ENCODE measurements at places on chromosomes 4 and X.

DNA sequence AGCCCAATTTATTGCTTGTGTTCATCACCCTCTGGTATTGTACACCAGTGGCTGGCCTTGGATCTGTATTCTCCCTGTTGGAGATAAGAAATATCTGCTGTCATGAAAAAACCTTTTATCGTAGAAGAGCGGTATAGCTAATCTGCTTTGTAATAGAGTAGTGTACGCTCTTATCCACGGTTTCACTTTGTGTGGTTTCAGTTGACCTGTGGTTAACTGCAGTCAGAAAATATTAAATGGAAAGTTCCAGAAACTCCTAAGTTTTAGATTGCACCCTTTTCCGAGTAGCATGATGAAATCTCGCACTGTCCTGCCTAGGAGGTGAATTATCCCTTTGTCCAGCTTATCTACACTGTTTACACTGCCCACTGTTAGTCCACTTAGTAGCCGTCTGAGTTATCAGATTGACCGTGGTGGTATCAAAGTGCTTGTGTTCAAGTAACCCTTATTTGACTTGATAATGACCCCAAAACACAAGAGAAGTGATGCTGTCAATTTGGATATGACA, 42.4 kb downstream of the KDM6A start:
- DNase-seq = no peak

DNA sequence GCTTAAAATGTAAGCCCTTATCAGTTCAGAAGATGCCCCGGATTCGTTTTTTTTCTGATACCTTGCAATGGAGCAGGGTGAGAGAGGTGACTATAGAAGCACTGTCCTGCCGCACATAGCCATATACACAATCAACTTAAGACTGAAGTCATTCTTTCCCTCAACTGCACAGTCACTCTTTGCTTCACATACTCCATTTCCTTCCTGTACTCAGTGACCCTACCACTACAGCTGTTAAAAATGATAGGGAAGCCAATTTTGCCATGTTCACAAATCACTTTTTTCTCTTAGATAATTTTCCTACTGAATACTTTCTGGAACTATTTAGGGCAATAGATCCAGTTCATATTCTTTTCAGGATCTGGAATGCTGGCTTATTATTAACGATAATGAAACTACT, 300.0 kb downstream of the ANK2 start:
- DNase-seq = no peak

DNA sequence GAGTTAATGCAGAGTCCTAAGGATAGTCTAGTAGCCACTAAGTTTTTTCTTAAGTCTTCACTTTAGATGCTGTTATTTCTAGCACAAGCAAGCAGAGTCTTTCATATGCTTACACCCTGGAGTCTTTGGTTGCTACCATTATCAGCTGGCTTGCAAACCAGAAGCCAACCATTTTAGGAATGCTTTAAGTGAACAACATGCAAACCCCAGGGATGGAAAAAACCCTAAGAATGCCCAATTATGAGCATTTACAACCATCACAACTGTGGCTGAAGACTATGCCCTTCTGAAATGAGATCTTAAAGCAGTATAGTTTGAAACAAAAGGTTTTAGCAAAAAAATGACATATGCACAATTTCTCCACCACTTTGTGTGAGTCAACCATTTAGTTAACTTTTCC, 6.6 kb downstream of the MID1IP1 start:
- no peak for DNase-seq

DNA sequence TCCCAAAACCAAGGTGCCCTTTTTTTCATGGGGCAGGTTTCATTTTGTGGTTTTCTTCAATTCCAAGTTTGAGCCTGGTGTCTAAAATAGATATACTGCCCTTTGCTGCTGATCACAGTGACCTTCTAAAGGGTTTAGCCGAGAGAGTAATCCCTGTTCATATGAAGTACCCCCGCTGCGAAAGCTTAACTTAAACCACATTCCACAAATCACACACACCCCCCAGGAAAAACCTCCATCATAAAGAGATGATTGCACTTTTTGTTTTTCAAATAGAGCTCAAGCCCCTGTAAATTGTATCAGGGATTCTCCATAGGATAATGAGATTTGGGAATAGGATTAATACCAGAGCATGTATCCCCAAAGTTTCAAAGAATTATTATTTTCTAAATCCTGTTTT, 90.8 kb downstream of the USP46 start:
- DNase-seq = no peak

- no peak for DNase-seq
Observed at GRCh38 chr4:166680796-166681195, 553.5 kb downstream of the SPOCK3 start.

- DNase-seq = no peak
Observed at GRCh38 chr4:14934704-14935390, 67.4 kb upstream of the CPEB2 start.

DNA sequence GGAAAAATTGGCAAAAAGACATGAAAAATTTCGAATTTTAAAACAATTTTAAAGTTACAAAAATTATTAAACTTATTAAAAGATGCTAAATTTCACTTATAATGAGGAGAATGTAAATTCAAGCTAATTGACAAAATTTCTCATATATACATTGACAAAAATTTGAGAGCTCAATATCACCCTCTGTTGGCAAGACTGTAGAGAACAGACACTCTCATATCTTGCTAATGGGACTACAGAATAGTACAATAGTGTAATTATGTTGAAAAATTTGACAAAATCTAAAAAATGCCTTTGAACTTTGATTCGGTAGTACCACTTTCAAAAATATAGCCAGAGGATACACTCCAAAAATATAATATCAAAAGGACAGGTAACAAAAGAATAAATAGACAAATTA, 29.8 kb downstream of the DCAF8L2 start:
- no peak for DNase-seq

- no peak for DNase-seq
Observed at GRCh38 chr4:38979081-38979480, 53.1 kb downstream of the TMEM156 start.

DNA sequence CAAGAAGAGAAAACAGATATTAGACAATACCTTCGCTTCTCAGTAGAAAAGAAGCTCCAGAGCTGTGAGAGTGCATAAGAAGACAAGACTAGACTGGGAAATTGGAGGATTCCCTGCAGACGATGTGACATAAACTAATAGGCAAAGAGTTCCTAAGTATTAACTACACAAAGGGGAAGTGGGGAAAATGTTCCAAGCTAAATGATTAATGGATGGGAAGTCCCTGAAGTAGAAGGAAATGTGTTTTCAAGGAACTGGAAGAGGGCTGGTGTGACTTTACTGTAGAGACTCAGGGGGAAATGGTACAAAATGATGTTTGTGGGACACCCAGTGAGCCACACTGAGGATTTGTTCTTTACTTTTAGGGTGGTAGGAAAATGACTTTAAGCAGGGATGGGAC, 69.7 kb upstream of the DCLK2 start:
- no peak for DNase-seq

- no peak for DNase-seq
Observed at GRCh38 chr4:149841686-149842085, 26.0 kb upstream of the IQCM start.

- no peak for DNase-seq
Observed at GRCh38 chr4:183828125-183828524, 77.0 kb upstream of the STOX2 start.

DNA sequence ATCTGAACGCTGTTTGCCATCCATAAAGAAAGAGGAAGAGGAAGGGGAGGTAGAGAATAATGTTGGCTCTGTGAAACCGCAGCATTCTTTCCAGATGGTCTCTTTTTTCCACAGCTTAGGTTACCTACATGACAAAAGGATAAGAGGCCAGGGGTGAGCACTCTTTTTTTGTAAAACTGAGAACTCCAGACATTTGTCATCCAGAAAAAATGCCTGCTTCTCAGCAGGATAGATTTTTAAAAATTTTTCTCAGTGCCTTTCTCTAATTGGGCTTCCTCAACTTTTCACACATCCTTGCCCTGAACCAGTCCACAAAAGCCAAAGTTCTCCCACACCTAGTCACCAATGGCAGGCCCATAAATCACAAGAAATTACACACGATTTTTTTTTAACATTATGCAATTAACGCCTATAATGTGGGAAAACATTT, 158.1 kb upstream of the TENM3 start:
- DNase-seq = no peak

DNA sequence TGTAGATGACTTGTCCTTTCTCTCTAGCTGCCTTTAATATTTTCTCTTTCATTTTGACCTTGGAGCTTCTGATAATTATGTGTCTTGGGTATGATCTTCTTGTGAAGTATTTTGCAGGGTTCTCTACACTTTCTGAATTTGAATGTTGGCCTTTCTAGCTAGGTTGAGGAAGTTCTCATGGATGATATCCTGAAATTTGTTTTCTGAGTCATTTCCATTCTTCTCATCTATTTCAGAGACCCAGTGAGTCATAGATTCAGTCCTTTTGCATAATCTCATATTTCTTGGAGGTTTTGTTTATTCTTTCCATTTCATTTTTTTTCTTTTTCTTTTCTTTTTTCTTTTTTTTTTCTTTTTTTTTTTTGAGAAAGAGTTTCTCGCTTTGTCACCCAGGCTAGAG, 585.7 kb upstream of the PABPC4L start:
- no peak for DNase-seq

GRCh38 chr4:15242021-15242420, 185.8 kb upstream of the C1QTNF7 start:
- no peak for DNase-seq

DNA sequence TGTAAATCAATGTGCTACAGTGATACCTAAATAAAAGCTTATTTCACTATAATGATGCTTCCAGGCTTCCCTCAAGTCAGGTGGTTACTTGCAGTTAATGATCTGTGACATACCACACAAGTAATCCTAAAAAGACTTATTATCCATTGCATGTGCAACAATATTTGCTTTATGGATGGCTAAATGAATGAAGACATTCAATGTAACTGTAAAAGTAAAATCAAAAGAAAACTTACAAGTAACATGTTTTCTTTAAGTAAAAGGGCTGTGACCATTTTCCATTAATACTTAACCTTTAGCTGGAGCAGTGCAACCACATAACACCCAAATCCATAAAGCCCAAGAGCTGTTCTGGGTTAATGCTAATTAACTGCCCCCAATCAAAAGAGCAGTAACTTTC, 42.6 kb downstream of the RAB28 start:
- no peak for DNase-seq

- no peak for DNase-seq
Observed at GRCh38 chrX:716136-716535, 85.5 kb downstream of the SHOX start.

Data from activated CD8-positive, alpha-beta memory T cell treated with anti-CD3 and anti-CD28 coated beads for 48 hours (primary cell).